CD4-positive, CD25-positive, alpha-beta regulatory T cell (primary cell): ENCODE measurements at places on chromosomes 12 and 14.
A peak's percentile ranks its signal among the peaks of the same experiment; 100 is the strongest.

DNA sequence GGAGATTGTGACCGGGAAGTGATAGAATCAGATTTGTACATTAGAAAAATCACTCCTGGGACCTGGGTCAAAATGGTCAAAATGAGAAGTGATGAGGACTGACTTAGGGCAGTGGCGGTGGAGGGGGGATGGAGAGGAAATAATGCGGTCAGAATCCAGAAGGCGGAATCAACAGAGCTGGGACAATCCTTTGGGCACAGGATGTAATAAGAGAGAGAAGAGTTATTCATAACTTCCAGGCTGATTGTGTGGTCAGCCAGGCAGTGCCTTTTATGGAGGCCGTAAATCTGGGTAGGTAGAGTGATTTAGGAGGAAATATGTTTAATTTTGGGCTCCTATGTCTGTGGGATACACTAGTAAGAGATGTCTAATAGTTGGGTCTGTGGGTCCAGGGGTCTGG, 21.6 kb downstream of the FBXL14 start:
- no peak for DNase-seq

GRCh38 chr12:115973066-115973465, 304.4 kb downstream of the MED13L start:
- no peak for DNase-seq

DNA sequence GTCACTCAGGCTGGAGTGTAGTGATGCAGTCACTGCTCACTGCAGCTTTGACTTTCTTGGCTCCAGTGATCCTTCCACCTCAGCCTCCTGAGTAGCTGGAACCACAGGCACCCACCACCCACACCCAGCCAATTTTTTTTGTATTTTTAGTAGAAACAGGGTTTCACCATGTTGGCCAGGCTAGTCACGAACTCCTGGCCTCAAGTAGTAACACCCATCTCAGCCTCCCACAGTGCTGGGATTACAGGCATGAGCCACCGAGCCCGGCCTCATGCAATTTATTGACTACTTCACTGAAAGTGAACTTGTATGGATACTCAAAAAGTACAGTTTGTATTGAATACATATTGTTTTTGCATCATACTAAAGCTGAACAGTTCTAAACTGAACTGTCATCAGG, 9.1 kb downstream of the PSEN1 start:
- no peak for DNase-seq

- DNase-seq, result no peak
These were observed 592.4 kb upstream of the SEL1L start for GRCh38 chr14:82126006-82126405.

DNA sequence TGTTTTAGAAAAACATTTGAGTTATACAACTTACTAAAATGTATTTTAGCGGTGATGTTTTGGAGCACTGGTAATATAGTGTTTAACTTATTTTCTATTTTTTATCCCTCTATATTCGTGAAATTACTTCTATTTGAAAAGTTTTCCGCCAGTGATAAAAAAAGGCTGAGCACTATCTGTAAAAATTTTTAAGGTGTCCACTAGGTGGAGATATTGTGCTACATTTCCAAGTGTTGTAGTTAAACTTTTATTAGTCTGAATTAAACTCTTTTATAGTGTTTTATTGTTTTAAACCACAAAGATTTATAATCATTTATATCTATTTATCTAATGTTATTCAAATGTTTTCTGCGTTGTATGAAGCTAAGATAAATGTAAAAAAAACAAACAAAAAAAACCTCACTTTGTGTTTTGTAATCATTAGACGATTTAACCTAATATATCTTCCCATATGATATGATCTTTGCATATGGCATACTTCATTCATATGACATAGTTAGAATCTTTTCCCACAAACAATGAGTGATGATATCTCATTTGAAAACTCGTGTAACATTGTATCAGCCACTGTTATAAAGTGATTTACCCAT, 11.8 kb downstream of the ALG10B start:
- DNase-seq, result no peak

- no peak for DNase-seq
These were observed 159.8 kb downstream of the CACNA1C start for GRCh38 chr12:2212537-2212936.

GRCh38 chr12:120928864-120929652, 24.9 kb upstream of the SPPL3 start:
- no peak for DNase-seq

GRCh38 chr12:127342861-127343260, 924.1 kb upstream of the TMEM132C start:
- DNase-seq, result no peak

- no peak for DNase-seq
These were observed 159.4 kb downstream of the SPTSSA start for GRCh38 chr14:34302654-34303053.

DNA sequence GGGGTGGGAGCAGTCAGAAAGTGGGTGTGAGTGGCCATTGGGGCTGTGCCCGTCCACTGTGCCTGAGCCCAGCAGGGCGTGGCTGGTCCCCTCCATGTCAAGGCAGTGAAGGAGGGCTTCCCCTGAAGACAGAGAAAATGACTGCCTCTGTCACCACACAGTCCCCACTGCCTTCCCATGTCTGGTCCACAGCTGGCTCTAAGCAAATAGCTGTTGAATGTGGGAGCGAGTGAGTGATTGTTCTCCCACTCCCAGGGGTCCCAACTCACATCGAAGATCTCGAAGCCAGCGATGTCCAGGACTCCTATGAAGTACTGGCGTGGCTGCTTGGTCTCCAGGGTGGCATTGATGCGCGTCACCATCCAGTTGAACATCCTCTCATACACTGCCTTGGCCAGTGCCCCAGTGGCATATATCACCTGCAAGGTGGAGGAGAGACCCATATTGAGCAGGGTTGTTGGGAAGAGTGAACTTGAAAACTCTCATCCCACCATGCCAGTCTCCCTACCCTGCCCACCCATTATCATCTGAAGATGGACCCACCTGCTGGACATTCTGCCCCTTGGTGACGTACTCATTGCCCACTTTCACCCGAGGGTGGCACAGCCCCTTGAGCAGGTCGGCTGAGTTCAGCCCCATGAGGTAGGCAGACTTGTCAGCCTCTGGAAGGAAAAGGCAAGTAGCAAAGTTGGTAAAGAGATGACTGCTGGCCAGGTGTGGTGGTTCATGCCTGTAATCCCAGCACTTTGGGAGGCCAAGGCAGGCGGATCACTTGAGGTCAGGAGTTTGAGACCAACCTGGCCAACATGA, 6.6 kb downstream of the MYH7 start:
- DNase-seq, result no peak

DNA sequence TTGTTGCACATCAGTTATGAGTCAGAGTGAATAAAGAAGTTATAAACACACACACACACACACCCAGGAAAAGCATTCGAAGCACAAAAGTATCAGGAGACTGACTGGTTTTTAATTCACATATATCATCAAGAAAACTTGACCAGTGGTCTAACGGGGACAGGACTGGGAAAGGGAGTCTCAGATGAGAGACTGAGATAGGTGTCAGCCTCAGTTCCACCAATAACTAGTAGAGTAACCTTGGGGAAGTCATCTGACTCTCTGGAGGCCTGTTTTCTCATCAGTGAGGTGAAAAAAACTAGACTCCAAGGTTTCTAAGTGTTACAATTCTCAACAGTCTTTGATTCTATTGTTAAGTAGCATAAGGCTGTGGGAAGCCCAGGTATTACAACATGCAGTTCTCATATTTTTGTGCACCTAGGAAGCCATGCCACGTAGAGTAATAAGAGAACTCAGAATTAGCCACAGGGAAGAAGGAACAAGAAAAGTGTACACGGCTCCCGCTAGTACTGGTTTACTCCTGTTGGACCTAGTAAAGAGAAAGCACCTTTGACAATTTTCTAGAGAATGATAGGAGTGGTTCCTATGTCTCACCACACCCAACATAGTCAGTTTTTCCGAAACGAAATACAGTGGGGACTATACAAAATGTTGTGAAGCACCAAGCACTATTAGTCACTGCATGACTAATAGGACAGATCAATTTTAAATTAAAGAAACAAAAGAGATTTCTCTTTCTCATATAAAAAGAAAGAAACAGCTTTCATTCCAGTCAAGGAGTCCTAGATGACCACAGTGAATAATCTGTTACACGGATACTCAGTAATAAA, 5.0 kb downstream of the PPTC7 start:
- DNase-seq, result peak; percentile 82

- DNase-seq, result no peak
These were observed 505.6 kb downstream of the TRHDE start for GRCh38 chr12:72777806-72778205.

DNA sequence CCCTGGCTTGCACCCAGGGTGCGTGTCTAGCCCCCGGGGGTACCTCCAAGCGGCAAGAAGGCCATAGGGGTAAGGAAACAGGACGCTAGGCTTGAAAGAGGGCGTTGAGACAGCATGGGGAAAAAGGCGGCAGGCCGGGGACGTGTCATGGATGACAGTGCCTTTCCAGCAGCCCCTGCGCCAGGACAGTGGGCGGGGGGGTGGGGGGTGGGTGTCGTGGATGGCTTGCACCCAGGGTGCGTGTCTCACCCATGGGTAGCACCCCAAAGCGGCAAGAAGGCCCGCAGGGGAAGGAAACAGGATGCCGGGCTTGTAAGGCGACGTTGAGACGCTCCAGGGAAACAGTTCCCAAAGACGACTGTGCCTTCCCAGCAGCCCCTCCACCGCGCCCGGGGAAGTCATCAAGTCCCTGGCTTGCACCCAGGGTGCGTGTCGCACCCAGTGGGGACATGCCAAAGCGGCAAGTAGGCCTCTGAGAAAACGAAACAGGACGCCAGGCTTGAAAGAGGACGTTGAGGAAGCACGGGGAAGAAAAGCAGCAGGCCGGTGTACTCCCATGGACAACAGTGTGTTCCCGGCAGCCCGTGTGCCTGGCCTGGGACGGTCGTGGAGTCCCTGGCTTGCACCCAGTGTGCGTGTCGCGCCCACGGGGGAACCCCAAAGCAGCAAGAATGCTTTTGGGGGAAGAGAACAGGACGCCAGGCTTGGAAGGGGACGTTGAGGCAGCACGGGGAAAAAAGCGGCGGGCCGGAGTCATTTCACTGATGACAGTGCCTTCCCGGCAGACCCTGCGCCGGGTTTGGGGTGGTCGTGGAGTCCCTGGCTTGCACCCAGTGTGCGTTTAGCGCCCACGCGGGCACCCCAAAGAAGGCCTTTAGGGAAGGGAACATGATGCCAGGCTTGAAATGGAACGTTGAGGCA, 163.5 kb upstream of the ALG10B start:
- DNase-seq, result no peak

- DNase-seq, result peak; percentile 30
These were observed 10.9 kb downstream of the C12orf43 start for GRCh38 chr12:121005346-121005815.

DNA sequence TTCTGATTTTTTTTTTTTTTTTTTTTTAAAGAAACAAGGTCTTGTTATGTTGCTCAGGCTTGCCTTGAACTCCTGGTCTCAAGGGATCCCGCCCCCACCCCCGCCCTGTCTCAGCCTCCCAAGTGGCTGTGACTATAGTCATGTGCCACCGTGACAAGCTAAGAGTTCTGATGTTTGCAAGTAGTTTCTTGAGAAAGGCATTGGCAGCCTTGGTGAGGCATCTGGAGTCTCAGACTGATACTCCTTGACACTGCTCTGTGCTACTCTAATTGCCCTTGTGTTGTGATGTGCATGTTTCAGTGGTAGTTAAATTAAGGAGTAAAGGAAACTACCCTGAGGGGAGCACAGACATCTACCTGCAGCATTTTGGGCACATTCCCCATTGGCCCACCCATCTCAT, 46.2 kb upstream of the OR4E1 start:
- no peak for DNase-seq

DNA sequence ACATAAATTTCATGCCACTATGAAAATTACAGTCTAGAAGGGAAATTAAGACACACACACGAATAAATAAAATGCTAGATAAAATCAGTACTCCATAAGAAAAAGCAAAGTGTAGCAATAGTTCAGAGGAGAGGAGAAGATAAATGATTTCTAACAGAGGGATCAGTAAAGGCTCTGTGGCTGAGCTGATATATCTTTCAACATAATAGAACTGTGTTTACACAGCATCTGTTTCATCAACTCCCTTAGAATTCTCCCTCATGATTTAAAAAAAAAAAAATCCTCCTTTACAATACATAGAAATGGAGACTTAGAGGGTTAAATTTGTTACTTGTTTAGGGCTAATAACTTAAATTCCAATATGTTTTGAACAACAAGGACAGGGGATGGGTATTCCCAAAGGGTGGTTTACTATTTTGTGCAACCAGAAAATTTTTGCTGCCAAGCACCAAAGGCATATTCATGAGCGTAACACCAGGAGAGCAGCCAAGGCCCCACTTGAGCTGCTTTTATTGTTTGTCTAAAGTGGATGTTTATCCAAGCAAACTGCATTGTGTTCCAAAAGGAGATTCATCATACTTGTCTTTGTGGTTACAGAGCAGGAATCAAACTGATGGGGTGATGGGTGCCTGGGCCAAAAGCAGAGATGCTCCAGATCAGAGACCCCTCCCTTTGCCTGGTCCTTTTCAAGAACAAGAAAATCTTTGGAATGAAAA, 162.7 kb downstream of the BMP4 start:
- DNase-seq, result no peak

DNA sequence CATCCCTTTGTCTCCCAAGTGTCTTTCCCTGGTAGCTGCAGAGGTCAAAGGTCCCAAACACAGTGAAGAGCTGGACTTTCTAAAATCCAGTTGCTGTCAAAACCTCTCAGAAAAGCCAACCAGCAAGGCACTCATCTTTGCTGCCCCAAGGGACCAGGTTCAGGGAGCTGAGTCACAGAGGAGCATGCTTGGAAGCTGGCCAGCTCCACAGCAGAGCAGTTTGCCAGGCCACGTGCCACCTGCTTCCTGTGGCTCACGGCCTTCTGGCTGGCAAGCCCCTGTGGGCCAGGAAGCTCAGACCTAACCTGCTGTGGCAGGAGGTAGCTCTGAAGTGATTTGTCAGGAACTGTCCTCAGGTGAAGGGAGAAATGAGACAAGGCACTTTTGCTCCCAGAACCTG, 3.6 kb downstream of the ISCU start:
- DNase-seq, result no peak

DNA sequence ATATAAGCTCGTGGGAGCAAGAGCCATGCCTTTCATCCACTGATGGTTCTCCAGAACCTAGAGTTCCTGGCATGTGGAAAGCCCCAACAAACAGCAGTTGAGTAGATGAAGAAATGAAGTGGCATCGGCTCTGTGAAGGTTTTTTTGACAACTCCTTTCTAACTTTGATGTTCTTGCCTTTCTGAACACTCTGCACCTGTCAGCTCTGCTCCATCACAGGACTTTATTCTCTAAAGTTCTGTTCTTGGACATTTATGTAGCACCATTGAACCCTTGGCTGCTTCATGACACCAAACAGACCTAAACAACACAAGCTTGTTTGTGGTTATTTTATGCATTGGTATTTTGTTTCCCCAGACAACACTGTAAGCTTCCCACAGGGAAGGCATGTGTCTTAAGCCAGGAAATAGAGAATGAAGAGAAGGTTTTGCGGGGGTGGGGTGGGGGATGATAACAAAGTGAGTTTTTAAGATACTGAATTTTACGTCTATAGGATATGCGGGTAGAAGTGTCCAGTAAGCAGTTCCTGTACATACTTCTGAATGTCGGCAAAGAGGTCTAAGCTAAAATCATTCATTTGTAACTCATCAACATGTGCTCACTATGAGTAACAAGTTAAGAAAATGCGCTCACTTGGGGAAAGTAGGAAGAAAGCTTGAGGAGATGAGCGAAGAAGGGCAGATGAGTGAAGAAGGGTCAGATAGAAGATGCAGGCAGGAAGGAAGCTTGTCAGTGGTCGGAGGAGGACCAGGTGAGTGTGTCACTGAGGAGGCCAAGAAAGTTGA, 146.0 kb upstream of the PLEKHG7 start:
- DNase-seq, result peak; percentile 19
